ENCODE measurements at places on chromosomes 12 and 14.

GRCh38 chr12:22325218-22325617 is 9.3 kb downstream of the ST8SIA1 start:
- DNase-seq, result no peak

GRCh38 chr12:91058786-91059185 is 962 bp upstream of the KERA start:
- DNase-seq, result no peak

DNA sequence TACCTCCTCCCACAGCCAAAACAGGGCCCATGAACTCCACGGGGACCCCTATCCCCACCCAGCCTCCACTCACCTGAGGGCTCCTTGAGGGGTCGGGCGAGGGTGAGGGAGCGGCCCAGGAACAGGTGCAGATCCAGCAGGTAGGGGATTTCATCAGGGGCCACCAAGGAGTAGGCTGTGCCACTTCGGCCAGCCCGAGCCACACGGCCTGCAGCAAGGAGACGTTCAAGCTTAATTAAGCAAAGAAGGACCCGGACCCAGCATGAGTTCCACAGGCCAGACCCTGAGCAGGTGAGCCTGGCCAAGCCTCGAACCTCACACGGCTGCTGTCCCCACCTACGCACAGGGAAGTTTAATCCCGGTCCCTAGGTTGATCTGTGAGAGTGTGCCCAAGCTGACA is 15.6 kb downstream of the DDX54 start:
- DNase-seq, result no peak

DNA sequence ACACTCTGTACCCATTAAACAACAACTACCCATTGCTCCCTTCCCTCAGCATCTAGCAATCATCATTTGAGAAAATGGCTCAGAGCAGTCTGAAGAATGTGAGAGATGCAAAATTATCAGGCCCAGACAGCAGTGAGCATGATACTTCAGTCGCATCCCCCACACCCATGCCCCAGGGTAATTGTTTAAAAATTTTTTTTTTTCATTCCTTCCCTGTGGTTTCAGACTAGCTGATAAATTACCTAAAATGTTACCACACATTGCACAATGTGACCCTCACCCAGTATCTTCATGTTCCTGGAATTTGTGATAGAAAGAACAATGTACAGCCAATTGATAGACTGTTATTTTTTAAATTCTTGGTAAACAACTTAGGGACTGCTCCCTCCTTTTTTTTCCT is 11.3 kb upstream of the USP15 start:
- DNase-seq, result no peak

DNA sequence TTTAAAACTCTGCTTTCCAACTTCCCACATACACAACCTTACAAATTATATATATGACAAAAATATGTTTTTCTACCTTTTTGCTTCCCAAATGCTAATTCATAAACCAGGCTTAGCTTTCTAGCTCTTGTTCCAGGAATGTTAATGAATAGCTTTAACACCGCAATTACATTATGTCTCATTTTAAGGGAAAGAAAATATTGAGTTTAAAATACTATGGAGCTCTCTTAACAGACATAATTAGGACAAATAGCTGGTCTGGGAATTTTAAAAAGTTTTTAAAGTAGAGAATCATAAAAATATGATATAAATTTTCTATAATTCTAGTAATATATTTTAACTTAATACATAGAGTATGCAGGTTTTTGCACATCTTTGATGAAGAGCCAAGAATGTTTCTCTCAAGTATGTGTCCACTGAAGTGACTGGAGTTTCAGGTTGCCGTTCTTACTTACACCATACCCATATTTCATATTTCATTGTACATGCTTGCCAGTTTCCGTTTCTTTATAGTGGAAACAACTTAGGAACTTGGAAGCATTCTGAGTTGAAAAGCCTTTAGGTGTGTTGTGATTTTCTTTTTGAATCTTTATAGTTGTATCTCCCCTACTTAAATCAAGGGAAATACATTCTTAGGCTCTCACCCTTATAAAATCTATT is 90.6 kb upstream of the SLCO1C1 start:
- DNase-seq, result no peak

- DNase-seq, result no peak
These were observed 175.3 kb upstream of the RTL1 start for GRCh38 chr14:101078892-101079221.

DNA sequence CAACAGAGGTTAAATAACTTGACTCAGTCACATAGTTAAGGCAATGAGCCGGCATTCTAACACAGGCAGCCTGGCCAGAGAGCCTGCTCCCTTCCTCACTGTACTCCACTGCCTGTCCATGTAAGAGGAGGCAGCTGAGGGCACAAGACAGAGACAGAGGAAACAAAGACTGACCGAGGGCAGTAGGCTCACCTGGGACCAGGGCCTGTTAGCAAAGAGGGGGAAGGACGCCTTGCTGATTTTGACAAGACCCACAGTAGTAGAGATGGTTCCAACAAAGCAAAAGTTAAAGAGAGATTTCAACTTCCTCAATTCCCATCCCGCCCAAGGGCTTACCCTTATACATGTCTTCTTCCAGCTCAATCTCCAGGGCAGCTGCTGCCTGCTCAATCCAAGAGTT is 26.5 kb downstream of the OTUB2 start:
- no peak for DNase-seq

DNA sequence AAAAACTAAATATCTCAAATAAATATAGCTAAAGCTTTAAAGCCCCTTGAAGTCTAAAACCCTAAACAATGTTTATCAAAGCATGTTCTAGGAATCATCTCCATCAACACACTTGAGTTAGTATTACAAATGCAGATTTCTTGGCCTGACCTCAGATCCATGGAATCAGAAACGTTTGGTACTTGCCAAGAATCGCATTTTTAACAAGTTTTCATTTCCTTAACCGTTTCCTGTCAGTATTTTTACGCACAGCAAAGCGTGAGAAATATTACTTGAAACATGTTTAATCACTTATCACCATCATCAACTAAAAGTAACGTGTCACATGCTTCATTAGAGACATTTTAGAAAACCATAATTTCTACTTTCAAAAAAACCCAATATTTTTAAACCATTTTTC is 9.7 kb downstream of the SLCO1C1 start:
- DNase-seq, result no peak

DNA sequence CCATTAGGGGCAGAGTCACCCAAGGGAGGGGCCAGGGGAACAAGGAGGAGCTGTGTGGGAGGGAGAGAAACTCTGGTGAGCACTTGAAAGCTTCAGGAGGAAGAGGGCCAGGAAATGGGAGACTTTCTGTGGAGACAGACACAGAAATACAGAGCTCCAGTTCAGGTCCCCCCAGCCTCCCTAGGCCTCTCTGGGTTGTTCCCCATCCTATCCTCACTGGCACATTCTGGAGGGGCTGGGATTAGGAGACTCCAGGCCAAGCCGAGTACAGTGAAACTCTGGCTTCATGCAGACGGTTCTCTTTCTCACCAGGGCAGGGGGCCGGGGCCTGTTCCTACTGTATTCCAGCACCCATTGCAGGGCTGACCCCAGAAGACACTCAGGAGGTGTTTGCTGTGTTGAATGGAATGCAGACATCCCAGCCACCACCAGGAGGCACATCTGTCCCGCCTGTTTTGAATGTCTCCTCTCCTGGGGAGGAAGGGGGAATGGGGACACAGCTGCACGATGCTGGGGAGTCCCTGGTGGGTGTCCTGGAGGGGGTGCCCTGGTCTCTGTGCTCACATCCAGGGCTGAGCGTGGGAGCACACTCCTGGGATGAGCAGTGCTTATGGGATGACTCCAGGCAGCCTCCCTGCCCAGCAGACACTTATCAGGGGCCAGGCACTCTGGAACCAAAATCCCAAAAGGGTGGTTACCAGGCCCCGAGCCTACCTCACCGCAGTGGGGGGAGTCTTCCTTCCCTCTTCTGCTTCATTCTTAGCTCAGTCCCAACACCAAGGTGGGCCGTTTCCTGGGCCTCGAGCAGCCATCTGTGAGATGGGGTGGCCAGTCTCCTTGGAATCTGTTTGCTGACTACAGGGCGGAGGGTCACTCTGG is 5.5 kb upstream of the KRT84 start:
- no peak for DNase-seq

- DNase-seq, result no peak
These were observed 35.5 kb upstream of the OR5AU1 start for GRCh38 chr14:21191261-21191808.

DNA sequence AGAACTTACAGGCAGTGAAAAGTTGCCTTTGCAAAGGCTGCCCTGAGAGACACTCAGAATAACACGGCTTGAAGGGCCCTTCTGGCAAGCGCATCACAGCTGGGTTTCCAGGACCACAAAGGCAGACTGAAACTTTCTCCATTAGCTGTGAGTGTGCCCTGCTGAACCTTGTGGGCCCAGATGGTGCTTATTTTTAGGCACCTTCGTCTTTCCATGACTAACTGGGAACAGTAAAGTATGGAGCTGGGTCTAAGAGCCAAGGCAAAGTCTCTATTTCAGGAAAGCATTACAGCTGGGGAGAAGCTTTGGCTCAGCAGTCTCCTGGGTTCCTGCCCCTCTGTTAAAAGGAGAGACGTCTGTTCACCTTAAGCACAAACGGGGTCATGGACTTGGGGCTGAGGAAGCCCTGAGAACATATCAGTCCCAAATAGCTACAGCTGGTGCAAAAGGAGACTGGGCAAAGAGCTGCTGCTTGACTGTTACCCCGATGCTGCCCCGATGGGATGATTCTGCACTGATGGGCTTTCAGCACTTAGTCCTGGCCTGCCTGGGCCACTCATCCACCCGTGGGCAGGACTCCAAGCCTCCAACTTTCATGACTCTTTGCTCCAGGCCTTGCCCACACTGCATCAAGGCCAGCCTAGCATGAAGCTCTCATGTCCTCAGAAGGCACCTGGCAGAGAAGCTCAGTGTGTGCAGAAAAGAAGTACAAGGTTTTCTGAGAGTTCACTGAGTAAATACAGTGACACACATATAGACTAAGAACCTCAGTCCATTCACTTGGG is 248.3 kb downstream of the PHLDA1 start:
- no peak for DNase-seq

- no peak for DNase-seq
These were observed 341.0 kb upstream of the TMEM132C start for GRCh38 chr12:127925971-127926370.

- no peak for DNase-seq
These were observed 2.6 kb upstream of the KLRK1 start for GRCh38 chr12:10392394-10392930.

GRCh38 chr12:19026614-19027488 is 102.7 kb upstream of the PLEKHA5 start:
- no peak for DNase-seq

DNA sequence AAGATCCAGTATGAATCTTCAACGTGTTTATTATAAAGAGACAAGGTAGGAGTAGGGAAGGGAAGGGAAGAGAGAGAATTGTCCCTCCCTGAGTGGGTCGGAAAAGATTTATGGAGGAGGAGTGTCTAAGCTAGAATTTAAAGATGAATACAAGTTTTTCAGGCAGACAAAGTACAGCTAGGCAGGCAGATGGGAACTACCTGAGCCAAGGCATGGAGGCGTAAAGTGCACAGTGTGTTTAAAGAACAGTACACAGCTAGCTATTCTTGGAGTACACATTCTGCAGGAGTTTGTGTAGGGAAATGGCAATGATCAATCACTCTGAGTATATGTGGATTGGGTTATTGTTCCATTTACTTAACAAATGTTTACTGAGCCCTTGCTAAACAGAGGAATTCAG is 20.1 kb downstream of the PLEKHG7 start:
- DNase-seq, result no peak

DNA sequence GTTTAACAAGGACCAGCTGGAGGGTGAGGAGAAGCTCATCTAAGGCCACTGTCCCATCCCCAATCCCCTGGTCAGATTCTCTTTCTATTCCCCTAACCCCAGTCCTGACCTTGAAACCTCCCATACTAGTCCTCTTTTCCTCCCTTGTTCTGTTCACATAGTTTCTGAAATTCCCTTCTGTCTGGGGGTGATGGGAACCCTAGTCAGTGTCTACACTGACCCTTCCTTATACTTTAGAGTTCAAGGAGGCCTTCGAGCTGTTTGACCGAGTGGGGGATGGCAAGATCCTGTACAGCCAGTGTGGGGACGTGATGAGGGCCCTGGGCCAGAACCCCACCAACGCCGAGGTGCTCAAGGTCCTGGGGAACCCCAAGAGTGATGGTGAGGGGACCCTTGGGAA is 2.4 kb downstream of the MYL6B start:
- DNase-seq, result no peak

DNA sequence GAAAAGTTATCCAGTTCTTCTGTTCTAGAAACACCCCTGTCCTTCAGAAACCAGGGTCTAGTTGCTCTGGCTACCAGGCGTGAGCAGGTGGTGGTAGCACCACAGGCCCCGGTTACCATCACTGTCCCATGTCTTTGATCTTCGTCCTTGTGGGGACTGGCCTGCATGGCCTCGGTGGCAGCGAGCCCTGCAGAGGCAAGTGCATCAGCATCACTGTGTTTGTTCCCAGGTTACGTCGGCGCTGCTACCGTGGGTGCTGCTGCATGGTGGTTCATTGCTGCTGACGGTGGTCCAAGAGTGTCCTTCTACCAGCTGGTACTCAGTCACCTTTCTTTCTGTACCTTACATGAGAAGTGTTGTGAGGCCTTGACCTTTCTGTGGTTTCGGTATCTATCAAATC is 58.9 kb downstream of the ANAPC7 start:
- no peak for DNase-seq

DNA sequence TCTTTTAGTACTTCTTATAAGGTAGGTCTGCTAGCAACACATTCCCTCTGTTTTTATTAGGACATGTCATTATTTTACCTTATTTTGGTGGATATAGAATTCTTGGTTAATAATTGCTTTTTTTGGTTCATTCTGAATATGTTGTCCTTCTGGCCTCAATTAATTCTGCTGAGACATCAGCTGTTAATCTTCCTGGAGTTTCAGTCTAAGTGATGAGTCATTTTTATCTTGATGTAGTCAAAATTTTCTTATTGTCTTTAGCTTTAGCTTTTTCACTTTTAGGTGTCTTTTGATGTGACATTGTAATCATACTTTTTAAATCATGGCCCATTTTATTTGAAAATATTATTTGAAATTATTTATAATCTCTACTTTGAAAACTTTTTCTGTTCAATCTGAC is 104.9 kb upstream of the PMCH start:
- DNase-seq, result no peak

DNA sequence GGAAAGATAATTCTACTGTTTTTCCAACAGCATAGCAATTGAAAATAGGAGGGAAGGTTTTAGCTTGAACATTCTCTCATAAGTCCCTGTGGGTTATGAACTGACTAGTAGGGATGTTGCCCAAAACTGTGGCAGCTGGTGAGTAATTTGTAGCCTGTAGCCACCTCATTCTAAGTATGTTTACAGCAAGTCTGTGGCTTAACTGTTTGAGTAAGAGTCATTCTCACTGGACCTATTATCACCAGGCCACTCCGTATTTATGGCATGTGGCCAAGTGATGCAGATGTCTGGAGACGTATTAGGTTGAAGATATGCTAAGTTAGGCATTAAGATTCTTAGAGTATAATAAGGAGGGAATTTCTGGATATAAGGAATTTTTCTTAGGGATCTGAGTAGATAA is 458.3 kb downstream of the ETNK1 start:
- no peak for DNase-seq

- DNase-seq, result no peak
These were observed 29.5 kb downstream of the TXNDC16 start for GRCh38 chr14:52522581-52523345.

- no peak for DNase-seq
These were observed 63.1 kb upstream of the CNOT2 start for GRCh38 chr12:70180130-70180529.

GRCh38 chr12:50824914-50825313 is 17.8 kb upstream of the TMPRSS12 start:
- no peak for DNase-seq

- DNase-seq, result peak; percentile 61
These were observed 618.6 kb downstream of the AACS start for GRCh38 chr12:125683748-125684381.

GRCh38 chr12:114166362-114166761 is 200.2 kb upstream of the RBM19 start:
- DNase-seq, result no peak
